NCI-H1417 treated with DMSO at 0.1 percent for 48 hours (cell line): ENCODE measurements at places on chromosomes 11 and 22.

DNA sequence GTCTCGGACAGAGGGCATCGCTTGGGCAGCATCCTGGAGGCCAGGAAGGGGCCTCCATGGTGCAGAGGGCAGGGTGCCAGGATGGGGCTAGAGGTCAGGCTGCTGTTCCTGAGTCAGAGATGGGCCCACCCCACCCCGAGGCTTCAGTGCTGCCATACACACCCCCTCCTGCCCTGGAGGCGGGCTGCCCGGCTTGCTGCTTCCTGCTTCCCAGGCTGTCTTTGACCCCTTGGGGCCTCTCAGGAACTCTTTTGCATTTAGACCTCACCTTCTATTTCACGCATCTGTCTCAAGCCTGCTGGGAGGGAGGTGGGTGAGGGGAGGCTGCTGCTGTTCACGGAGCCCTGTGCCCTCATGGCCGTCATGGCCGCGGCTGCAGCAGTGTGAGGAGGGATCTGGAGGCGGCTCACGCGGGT lies 6.6 kb upstream of the GRAMD4 start:
- no peak for DNase-seq

DNA sequence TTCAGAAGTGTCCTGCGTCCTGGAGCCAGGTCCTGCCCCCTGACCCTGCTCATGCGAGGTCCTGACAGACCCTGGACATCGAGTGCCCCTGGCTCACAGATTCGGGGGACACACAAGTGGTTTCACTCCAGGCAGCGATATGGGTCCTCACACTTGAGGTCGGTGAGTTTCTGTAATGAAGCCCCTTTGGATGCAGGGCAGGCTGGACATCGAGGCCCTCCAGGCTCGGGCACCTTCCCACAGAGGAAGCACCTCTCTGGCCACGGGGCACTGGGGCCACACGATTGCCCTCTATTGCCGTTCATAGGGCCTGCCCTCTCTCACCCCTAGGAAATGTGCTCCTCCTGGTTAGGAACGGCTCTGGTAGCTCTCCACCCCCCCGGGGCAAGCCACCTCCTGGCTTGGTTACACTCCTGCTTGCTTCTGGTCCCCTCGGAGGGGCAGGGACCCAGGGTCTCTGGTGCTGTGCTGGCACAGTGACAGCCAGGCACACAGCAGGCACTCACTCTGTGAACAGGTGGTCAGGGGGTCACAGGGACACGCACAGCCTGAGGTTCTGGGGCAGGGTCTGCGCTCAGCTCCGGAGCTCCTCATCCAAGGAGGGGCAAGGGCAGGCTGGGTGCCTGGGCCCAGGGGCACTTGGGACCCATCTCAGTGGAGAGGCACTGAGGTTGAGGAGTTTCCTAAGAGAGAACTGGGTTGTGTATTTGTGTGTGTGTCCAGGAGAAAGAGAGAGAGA lies 907.7 kb downstream of the BRD1 start:
- no peak for DNase-seq

DNA sequence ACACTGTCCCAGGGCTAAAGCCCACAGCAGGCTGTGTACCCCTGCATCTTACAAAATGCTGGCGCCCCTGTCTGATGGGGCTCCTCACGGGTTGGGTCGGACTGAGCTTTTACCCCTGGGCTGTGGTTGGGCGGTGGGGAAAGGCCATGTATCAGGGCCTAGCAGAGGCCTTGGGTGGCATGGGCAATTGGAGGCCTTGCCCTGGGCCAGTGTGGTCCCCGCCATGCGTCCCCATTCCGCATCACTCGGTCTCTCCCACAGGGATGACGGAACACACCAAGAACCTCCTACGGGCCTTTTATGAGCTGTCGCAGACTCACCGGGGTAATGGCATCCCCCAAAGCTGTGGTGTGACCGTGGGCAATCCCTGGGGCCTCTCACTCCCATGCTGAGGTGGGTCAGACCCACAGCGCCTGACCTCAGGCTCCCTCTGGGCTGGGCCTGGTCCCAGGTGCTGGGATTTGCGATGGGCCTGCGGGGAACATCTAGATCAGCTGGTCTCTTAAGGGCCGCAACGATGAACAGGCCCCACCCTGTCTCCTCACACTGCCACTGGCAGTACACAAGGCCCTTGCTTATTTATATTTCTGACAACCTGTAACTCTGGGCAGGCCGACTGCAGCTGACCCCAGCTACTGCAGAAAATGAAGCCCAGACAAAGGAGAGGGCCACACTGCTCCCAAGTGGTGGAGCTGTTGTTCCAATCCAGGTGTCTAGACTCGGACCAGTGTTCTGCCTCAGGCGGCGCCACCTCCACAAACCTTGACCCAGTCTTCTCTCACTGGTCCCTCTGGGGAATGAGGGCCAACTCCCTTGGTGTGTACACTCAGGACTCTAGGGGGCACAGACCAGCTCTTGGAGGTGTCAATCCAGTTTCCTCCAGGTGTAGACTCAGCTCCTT lies 12.3 kb downstream of the SLC16A8 start:
- no peak for DNase-seq

GRCh38 chr11:2571598-2572281 lies 126.9 kb downstream of the KCNQ1 start:
- no peak for DNase-seq

GRCh38 chr11:94849839-94850238 lies 81.7 kb downstream of the AMOTL1 start:
- DNase-seq: no peak

DNA sequence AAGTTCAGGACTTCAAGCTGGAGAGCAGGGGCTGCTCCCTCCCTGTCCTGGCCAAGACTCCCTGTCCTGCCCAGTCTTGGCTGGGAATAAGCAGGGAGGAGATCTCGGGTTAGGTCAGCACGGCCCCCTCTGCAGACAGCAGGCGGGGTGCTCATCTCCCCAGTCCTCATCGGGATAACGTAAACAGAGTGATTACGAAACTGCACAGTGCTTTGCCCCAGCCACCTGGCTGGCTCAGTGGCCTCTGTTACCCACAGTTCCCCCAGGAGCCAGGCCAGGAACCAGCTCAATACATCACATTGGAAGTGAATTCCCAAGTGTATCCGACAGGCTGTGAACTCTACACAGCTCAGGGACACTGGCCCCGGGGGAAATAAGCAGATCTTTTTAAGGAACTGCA lies 42.7 kb upstream of the KCNJ11 start:
- DNase-seq: no peak

DNA sequence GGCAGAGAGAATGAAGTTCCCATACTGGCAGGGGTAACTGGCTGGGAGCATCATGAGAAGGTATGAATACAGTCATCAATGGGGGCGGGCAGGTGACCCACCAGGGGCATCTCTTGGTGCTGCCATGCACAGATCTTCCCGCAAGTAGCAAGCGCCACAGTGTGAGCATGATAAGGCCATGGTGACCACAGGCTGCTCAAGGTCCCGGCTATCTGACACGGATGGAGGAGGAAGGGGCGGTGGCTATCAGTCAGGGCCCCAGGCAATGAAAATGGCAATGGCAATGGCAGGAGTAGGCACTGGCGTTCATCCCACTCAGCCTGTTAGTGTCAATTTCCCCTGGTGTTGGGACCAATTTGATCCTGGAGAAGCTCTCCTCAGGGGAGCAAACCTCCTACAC lies 21.6 kb downstream of the ASCL2 start:
- no peak for DNase-seq

GRCh38 chr11:1714908-1715885 lies 18.2 kb downstream of the KRTAP5-6 start:
- no peak for DNase-seq

DNA sequence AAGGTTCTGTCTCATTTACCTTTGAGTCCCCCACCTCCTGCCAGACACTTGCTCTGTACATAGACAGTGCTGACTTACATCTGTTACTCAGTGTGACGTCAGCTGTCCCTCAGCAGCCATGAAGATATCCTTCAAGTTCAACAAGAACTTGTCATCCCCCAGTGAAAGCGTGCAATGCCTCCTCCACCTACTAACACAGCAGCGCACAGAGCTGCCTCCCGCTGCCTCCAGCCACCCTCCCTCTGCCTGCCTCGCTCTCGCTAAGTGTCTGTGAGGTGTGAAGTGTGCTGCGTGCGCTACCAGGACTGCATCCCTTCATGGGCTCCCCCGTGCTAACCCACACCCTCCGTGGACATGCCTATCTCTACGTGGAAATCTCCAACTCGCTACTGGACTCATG lies 621.4 kb downstream of the BRD1 start:
- DNase-seq: no peak

- DNase-seq: no peak
Measured at GRCh38 chr11:96309016-96309642, 33.9 kb downstream of the MAML2 start.

- no peak for DNase-seq
Measured at GRCh38 chr22:17074648-17075002, 10.2 kb upstream of the IL17RA start.
